Psoas muscle (tissue), 8 donors: ENCODE measurements at places on chromosomes 1 and 21. TPM values are rescaled to one million over a fixed set of nuclear protein-coding genes. Genes with fewer than 3 reads are reported as not detected.

ATG4C gene
- 6.4 TPM for total RNA-seq

EXTL1 gene
- 2.8 TPM for total RNA-seq

AUNIP gene
- not detected for total RNA-seq

LIN28A gene
- total RNA-seq = not detected

GRCh38 chr1:158067662-158068061 is 74.2 kb downstream of the KIRREL1 start:
- peak; percentile 30 for DNase-seq

- no peak for DNase-seq
These were observed 53.3 kb upstream of the SEC16B start for GRCh38 chr1:178023181-178023618.

DNA sequence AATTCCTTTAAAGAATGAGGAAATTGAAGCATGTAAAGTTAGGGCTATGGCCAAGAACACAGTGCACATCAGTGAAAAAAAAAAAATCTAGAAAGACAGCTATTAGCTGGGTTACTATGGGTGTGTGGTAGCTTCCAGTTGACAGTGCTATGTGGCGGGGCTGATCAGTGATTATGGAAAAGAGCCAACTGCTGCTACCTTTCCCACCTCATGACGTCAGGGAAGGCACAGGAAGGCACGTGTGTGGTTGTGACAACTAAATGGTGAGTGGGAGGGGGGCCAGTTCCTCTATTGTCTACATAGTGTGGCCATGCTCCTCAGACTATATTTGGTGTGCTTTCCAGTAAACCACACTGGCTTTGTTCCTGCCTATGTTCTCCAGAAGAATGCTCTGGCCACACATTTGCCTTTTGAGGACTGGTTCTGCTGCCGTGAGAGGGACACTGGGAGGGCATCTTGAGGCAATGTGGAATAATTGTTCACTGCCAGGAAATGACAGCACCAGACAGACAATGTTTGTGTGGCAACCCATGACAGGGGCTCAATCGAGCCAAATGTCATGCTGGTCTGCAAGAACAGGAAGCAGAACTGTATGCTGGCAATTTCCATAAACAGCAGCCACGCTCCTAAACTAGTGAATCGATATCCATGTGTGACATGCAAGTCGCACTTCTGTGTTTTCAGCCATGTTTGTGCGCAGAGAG is 3.0 kb upstream of the SDE2 start:
- peak; percentile 64 for DNase-seq

DNA sequence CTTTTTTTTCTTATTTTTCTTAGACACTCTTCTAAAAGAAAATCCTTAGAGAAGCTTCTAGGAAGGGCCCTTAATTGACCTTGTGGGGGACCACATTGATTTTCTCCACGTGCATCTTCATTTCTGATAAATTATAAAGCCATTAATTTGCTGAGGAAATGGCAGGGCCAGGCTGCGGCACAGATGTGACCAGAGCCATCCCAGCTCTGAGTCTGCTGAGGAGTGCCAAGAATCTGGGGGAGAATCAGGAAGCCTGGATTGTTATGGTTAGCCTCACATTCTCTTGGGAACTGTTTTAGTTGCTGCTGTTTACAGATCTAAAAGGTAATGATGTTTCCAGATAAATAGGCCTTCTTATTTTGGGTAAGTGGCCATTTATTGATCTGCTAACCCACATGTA is 16.2 kb downstream of the PROX1 start:
- DNase-seq = no peak

DNA sequence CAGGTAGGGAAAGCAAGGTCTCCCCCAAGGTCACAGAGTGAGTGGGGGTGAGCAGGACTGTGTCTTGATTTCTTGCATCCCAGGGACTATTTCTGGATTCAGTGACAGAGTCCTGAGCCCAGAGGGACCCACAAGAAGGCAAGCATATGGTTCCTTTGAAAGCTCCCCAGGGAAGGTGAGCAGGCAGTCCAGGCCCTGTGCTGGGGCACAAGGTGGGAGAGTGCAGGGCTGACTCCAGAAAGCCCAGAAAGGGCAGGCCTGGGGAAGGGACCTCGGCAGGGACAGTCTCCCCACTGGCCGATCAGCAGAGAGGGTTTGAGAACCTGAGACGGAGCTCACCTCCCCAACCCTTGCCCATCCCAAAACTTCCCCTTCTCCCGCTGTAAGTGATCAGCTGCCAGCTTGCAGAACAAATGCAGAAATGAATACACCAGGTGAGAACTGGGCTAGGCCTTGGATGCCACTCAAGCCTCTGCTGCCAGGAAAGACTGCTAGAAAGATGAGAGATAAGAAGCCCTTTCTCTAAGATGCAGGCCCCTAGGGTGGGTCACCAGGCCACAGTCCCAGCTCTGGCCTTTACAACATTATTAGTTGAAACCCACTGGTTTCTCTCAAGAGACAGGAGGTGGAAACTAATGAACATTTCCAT is 121.0 kb downstream of the GLIS1 start:
- no peak for DNase-seq

DNA sequence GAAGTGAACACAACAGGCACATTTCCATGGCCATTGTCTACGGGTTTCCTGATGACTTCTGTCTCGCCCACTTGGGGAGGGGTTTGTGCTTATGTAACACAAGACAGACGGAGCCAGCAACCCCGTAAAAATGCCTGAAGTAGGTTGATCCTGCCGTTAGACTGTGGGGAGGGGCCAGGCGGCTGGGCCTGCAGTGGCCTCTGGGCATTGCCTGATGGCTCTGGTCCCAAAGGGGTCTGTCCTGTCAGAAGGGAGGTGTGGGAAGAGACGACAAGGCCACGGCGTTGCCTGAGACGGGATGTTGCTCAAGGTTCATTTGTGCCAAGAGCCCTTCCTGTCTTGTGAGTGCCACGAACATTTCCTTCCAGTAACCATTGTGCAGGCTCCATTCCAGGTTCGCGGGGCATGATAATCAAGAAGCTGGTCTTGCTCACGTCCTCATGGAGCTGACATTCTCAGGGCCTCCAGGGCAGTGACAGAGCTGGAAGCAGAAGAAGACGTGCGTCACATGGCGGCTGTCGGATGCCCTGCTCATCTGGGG is 44.7 kb downstream of the ABCG1 start:
- peak; percentile 64 for DNase-seq

DNA sequence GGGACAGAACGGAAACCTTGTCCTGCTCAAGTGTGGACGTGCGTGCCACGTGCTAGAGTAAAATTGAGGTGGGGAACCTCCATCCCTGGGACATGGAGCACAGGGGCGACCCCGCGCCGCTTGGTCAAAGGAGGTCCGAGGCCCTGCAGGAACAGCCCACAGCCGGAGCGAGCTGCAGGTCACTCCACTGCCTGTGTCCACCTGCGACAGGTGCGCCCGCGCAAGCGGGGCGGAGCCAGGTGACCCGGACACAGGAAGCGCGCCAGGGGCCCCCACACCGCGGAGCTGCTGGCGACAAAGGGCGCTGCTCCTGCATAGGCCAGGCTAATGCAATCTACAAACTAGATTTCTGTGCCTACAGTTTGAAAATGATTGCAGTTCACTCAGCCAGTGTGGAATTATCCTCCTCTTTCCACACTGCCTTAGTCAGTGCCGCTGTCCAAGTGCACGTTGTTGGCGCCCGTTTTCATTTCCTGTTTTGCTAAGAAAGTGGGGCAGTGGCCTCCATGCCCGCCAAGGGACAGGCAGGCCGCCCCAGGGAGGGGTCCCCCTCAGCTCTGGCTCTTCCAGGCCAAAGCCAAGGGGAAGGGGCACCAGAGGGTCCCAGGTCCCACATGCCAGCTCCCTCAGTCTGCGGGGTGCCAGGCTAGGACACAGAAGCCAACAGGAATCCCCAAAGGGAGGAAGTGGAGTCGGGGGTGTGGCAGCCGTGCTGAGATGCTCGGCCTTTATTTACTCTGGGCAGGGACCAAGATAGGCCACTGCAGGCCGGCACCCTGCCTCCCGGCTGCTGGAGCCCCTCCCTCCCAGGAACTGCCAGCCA is 4.3 kb upstream of the NADK start:
- peak; percentile 72 for DNase-seq

GRCh38 chr1:108049178-108049819 is 84.3 kb upstream of the VAV3 start:
- DNase-seq = peak; percentile 43

GRCh38 chr1:149884433-149885338 is 14.7 kb upstream of the BOLA1 start:
- DNase-seq = no peak
